ENCODE measurements at places on chromosomes 11 and 22.

DNA sequence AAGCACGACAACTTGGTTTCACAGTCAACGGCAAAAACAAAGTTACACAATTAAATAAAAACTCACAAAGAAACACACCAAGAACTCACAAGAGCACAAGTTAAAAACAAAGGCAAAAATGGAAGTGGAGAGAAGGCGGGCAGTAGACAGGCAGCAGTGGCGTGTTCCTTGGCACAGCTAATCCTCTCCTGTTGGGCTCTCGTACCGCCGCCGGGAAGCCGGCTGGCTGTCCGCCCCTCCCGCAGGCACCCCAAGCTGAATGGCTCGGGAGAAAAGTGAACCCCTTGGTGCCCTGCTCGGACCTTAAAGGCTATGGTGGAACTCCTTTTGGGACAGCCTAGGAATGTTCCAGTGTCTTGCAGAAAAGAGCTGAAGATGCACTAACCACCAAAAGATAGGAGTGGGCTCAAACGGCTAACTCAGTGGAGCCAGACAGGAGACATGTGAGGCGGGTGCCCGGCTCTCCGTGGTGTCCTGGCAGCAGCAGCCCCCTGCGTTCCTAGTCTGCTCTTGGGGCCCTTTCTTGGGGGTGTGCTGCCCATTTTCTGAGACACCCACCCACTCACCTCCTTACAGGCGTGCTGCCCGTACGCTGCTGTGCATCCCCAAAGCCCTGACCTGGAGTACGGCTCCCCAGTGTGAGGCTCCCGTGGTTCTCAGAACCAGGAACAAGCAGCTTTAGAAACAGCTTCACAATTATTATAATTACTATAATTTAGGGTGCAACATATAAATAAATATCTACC lies 86.1 kb upstream of the BID start:
- DNase-seq, result no peak

DNA sequence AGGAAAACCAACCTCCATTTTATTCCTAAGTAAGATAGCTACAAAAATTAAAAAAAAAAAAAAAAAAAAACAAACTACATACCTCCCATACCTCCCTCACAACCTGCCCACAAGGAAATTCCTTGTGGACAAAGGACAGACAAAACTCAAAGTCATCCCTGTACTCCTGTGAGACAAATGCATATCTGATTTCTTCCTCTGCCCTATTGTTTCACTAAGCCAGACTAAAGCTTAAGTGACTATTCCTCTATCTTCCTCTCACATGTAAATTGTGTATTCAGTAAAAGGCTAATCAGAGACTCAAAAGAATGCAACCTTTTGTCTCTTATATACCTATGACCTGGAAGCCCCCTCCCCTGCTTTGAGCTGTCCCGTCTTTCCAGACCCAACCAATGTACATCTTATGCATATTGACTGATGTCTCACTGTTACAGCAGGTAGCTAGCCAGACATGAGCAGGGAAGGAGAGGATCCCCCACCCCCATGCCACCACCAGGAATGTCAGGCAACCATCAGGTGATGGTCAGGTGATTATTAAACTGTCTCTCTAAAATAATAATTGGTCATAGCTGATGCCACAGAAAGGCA lies 289.4 kb downstream of the SBF2 start:
- DNase-seq, result no peak

- no peak for DNase-seq
These were observed at the start of gene PANX2 for GRCh38 chr22:50170453-50171318. Gene PANX2, plus strand, starts transcription at chr22:50170731. Its CDS starts 0 bp downstream, at chr22:50170731.

DNA sequence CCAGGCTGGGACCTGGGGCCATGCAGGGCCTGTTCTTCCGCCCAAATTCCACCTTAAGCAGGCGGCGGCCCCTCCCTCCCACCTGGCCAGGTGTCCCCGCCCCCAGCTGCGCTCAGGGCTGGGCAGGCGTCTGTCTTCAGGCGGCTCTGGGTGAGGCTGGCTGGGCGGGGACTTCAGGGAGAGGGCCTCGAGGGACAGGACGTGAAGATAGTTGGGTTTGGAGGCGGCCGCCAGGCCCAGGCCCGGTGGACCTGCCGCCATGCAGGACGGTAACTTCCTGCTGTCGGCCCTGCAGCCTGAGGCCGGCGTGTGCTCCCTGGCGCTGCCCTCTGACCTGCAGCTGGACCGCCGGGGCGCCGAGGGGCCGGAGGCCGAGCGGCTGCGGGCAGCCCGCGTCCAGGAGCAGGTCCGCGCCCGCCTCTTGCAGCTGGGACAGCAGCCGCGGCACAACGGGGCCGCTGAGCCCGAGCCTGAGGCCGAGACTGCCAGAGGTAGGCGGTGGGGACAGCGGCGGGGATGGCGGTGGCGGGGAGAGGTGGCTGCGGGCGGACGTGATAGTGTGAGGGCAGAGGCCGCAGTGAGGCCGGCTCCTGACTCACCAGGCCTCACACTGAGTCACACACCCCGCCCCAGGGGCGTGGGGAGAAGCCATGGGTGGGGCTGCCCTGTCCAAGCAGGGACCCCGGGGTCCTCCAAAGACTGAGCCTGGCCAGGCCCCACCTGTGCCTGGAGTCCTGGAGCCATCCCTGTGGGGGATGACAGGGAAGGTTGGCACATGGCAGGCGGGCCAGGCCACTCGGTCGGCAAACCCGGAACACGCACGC lies at the start of gene PKP3:
Gene PKP3 (plus strand): TSS at position 176 of the 824 bp plus-strand sequence. CDS start 84 bp downstream, at position 260.
- DNase-seq, result no peak

GRCh38 chr11:121494355-121495099 lies 41.8 kb upstream of the SORL1-AS1 start:
- DNase-seq, result no peak

GRCh38 chr11:3044915-3045314 lies 12.3 kb downstream of the CARS1 start:
- DNase-seq, result no peak

DNA sequence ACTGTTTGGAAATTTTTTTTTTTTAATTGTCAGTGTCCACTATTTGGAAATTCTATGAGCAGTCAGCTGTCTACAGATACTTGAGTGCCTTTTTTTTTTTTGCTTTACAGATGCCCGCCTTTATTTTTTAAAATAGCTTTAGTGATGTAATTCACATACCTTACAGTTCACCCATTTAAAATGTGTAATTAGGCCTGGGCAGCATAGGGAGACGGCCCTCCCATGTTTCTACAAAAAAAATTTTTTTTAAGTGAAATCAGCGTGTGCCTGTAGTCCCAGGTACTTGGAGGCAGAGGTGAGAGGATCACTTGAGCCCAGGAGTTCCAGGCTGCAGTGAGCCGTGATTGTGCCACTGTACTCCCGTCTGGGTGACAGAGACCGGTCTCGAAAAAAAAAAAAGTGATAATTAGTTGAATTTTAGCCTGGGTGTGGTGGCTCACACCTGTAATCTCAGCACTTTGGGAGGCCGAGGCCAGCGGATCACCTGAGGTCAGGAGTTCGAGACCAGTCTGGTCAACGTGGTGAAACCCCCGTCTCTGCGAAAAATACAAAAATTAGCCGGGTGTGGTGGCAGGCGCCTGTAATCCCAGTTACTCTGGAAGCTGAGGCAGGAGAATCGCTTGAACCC lies 1.5 kb downstream of the ZNF143 start:
- no peak for DNase-seq

DNA sequence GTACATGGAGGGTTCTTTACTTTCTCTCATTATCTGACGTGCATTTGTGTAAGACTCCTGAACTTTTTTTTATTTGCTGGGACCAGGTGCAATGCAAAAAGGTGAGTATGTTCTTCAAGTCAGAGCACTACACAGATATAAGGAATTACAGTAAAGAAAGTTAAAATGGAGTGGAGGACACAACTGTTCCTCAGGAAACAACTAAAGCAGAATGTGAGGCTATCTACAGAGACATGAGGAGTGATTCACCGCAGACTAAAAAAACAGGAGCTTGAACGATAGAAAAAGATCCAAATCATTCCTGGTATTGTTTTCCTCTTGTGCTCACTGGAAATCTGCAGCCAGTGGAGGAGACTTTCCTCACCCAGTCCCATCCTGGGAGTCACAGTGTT lies 106.2 kb downstream of the ABTB2 start:
- no peak for DNase-seq

DNA sequence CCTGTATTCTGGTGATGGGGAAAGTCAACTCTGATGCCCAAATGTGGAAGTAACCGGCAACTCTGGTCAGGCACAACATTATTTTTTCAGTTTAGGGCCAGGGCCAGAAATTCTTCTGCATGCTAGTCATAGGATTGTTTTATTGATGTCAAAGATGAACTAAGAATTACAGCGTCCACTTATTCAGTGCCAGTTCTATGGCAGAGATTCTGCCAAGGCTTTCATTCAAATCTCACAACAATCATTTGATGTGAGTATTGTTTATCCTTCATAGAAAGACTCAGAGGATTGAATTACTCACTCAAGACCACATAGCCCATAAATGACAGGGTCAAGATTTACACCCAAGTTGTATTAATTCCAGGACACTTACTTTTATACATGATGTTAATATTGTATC lies 87.7 kb downstream of the TMPRSS5 start:
- no peak for DNase-seq

DNA sequence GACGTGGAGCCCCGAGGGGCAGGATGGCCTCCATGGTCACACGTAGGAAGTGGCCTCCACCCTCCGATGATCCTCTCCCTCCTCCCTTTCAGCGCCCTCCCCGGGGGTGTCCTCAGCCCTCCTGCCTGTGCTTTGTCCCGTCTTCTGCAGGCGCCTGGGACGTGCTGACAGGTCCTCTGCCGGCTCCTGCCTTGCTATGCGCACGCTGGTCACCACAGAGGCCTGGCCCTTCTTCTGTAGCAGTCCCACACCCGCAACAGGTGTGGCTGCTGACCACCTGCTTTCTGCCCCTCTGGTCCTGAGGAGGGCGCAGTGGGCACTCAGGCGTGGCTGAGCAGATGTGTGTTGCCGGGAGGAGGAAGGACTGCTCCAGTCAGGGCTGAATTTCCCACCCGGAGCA lies 27.7 kb upstream of the PPP6R3 start:
- DNase-seq, result no peak

DNA sequence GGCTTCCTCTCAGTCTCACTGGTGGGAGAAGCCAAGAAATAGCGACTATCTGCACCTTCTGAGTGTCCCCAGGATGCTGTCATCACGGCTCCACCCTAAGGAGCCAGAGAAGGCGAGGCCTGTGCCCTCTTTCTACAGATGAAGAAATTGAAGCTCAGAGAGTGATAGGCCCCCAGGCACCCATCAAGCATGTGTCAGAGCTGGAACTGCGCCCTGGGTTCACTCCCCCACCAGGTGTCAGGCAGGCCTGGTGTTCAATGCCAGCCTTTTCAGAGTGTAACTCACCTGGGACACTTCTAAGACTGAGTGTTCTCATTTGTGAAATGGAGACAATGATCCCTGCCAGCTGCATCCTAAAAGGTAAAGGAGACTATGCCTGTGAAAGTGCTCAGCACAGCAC lies 127.3 kb upstream of the SEZ6L start:
- DNase-seq, result no peak

- DNase-seq, result no peak
These were observed 56.5 kb downstream of the STIM1 start for GRCh38 chr11:3911908-3912505.

- DNase-seq, result no peak
These were observed 30.2 kb downstream of the UQCR10 start for GRCh38 chr22:29797351-29797750.
